ENCODE measurements at places on chromosomes 1 and 21.

- DNase-seq: no peak
Observed at GRCh38 chr1:167716000-167716271, 5.8 kb upstream of the MPZL1 start.

- DNase-seq: no peak
Observed at GRCh38 chr1:157639800-157640199, 41.9 kb upstream of the FCRL4 start.

- no peak for DNase-seq
Observed at GRCh38 chr1:30845904-30846290, 62.7 kb downstream of the SDC3 start.

GRCh38 chr1:37043101-37043500, 8.8 kb upstream of the GRIK3 start:
- no peak for DNase-seq

GRCh38 chr1:53643881-53644390, 95.0 kb downstream of the GLIS1 start:
- no peak for DNase-seq

DNA sequence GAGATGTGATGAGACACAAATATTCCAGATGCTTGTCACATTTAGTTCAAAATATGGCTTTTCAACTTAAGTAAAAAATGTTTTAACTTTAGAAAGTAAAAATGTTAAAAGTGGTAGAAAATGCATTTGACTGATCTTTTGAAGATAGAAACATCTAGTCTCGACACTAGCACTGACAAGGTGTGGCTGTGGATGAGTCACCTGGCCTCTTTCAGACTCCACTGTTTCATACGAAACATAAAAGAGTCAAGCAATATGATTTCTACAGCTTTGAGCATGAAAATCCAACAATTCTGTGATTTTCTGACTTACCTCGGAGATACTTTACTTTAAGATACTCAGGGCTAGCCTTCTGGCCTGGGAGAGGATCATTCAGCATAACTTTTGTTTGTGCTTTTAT, 47.7 kb downstream of the TTC13 start:
- no peak for DNase-seq

GRCh38 chr1:180198196-180198595, 31.9 kb upstream of the LHX4 start:
- no peak for DNase-seq

- no peak for DNase-seq
Observed at GRCh38 chr1:31725134-31725533, 21.3 kb upstream of the COL16A1 start.

GRCh38 chr1:115648717-115649691, 7.2 kb downstream of the VANGL1 start:
- DNase-seq: no peak

Data from left ventricle myocardium inferior (tissue), 1 donor.